ENCODE measurements at places on chromosomes 16 and 17.

DNA sequence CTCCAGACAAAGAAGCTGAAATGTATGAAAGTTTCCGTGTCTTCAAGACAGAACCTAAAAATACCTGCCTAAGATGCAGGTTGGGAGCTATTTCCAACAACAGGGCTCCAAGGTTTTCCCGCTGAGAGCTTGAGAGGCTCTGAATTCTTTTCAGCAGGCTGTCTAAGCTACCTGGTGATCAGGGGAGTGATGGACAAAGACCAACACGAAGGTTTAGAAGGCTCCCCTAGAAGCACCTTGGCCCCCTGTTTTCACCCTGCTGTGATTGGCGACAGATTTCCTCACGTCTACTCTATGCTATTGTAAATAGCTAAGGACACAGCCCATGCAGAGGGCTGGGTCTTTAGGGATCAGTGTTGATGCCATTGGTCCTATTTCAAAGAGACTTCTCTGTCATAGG is 275.2 kb upstream of the SALL1 start:
- no peak for DNase-seq

DNA sequence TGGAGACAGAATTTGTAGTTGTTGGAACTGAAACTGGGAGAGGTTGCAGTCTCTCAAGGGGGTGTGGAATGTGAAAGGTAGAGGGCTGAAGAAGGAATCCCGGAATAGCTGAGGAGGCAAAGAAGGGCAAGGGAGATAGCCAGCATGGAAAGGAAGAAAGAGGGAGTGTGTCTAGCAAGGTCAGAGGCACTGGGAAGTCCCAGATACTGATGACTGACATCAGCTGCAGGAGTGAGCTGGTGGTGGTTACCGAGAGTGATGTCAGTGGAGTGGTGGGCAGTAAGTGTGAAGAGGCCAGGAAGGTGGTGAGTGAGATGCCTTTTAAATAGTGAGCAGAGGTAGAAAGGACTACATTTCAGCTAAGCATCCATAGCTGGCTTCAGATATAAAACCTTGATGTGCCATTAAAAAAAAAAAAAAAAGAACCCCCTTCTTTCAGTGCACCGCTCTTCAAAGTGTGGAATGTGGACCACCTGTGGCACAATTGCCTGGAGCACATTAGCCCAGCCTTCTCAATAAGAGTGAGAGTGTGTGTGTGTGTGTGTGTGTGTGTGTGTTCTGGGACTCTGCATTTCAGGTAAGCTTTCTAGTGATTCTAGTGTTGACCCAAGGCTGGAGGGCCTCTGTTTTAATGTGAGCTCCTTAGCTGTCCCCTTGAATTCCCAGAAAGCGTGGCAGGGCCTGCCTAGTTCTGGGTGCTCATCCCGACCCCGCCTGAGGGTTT is 8.5 kb downstream of the PRMT7 start:
- no peak for DNase-seq

DNA sequence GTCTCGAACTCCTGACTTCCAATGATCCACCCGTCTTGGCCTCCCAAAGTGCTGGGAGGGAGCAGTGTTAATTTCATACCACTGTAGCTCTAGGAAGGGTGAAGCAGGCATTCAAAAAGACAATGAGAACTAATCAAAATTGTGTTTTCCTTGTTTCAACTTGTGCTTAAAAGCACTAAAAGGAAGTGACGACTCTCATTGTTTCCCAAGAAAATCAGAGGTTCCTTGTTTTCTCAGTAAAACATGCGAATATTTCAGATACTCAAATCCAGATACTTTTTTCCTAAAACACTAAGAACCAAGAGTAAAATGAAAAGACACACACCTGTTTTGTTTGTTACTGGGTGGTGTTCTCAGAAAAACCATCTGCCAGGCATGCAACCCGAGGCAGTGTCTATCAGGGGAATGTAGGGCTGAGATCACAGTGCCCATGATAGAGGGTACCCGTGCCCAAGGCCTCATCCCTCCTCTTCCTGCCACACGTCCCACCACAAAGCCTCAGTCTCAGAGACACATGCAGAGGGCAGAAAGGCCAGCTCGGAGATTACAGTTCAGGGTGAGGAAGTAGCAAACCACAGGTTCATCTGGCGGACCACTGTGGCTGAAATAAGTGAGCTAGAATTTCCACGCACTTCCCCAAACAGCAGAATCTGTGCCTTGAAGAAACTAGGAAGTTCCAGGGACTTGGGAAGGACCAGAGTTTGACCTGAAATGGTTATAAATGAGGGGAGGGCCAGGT is 33.7 kb downstream of the GINS3 start:
- DNase-seq: peak; percentile 72

- DNase-seq: no peak
Measured at GRCh38 chr16:88340755-88341150, 42.0 kb upstream of the ZNF469 start.

- no peak for DNase-seq
Measured at GRCh38 chr16:71648921-71649320, 22.9 kb downstream of the MARVELD3 start.

GRCh38 chr17:7850701-7851437 is 4.0 kb upstream of the TMEM88 start:
- DNase-seq: no peak

GRCh38 chr17:17568772-17569195 is 22.7 kb downstream of the PEMT start:
- DNase-seq: peak; percentile 84

GRCh38 chr17:80260791-80261158 is at the start of gene RNF213:
Gene RNF213, plus strand, starts transcription at chr17:80260852. Its CDS starts 2,830 bp downstream, at chr17:80263682.
- peak; percentile 47 for DNase-seq

- no peak for DNase-seq
Measured at GRCh38 chr16:73921295-73921694, 375.3 kb upstream of the PSMD7 start.

DNA sequence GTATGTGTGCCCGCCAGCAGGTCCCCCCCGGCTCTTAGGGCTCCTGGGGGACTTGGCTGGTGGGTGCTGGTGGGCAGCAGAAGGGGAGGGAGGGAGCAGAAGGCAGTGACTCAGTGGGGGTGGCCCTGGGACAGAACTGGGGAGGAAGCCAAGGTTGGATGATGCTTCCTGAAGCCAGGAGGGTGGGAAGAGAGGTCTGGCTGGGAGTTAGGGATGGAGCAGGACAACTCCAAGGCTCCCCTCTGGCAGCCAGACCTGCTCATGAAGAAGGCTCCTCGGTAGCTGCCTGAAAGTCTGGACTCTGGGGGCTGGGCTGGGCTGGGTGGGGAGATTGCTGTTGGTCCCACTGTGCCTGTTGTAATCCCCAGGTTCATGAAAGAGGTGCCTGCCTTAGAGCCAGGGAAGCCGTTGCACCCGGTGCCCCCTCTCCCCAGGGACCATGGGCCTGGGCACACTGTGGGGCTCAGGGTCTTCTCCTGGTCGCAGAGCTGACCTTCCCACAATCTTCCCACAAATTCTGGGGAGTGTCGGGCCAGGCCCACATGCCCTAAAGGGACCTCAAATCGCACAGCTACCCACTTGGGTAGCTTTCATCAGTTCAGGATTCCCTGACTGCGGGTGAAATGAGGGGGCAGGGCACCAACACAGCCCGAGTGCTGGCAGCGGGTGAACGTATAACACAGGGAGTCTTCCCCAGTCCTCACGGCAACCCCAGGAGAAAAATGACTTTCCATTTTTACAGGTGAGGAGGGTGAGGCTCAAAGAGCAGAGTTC is 1.1 kb upstream of the PLEKHG4 start:
- DNase-seq: no peak

GRCh38 chr16:65984296-65984695 is 382.2 kb upstream of the CDH5 start:
- no peak for DNase-seq

- no peak for DNase-seq
Measured at GRCh38 chr16:70565053-70565452, 41.4 kb downstream of the SF3B3 start.

GRCh38 chr16:23668225-23668624 is 10.5 kb upstream of the PLK1 start:
- DNase-seq: no peak

DNA sequence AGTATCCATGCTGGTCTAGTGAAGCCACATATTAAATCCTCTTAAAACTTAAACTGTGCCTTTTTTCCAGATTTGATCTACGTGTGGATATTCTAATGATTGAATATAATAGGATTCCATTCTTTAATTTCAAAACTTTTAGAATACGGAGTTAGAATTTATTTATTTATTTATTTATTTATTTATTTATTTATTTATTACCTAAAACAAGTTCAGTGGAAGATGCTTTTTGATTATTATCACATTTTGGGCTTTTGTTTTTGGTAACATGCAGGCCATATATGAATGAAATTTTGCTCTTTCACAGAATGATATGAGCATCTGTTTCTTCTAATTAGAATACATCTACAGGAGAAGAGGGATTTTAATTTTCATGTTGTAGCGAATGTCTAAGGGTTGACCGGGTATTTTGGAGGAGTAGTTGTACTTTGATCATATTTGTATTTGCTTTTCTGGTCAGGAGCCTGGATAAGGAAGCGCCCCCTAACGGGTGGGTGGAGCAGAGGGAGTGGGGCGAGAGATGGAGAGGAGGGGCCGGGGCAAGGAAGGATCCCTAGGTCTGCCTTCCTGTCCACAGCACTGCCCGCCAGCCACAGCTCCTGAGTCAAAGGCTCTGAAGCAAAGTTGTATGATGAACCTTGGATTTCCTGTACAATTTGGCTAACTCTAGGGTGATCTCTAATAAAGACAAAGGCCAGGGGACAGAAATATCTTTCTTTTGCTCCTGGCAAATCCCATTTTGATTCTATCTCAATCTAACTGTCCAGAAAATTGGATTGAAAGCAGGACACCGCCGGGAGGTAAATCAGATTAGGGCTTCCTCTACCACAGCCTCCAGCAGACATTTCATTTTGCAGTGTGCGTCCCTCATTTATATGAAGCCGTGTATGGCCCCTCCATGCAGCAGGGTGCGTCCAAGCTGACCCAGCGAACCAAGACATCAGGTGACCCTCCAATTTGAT is 149.1 kb downstream of the PRKCA start:
- peak; percentile 62 for DNase-seq

- DNase-seq: no peak
Measured at GRCh38 chr17:73620414-73620813, 23.8 kb downstream of the SDK2 start.

DNA sequence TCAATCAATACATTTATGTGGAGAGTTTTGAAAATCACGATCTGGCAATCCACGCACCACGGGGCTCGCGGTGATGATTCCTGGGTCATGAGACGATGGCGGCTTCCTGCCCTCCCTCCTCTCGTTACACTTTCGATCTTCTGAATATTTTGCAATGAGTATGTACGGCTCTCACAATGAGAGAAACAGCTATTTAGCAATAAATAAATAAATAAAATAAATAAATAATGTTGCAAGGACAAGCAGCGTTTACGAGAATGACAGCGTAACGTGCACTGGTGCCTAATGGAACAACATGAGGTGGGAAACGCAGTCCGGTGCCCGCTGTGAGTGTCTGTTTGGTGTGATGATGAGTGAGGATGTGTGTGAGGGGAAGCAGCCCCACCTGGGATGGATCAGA is 46.7 kb upstream of the JPH3 start:
- no peak for DNase-seq

GRCh38 chr16:27576729-27577128 is 26.8 kb downstream of the KATNIP start:
- DNase-seq: no peak

- peak; percentile 68 for DNase-seq
Measured at GRCh38 chr16:21274172-21274726, 3.8 kb downstream of the CRYM start.

Measured in Karpas-422 (cell line).